ENCODE measurements at places on chromosomes 1 and 21.

GRCh38 chr1:183954496-183954895, 83.0 kb downstream of the COLGALT2 start:
- H3K4me3 ChIP-seq = no peak overlapping the region
- H3K4me1 ChIP-seq = no peaks in the 10 kb centered on the region
- H3K27ac ChIP-seq = no peak overlapping the region
- H3K27me3 ChIP-seq = no peaks in the 10 kb centered on the region

DNA sequence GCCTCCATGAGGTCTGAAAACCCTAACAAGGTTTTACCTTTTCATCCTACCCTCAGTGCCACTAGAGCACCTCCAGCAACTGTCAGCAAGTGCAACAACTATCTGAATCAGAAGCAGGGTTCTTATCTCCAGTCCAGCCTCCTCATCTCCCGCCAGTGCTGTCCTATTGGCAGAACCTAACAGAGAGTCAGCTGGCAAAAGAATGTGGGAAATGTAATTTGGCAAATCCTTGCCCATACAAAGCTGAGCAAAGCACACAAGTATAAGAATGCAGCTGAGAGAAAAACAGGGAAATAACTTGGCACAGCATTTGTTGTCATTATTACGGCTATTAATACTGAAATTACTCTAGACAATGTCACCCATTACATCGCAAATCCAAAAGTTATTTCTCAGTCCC, 124.2 kb downstream of the ATP6V1G3 start:
- no peaks in the 10 kb centered on the region for H3K4me1 ChIP-seq
- H3K27me3 ChIP-seq = no peaks in the 10 kb centered on the region
- H3K27ac ChIP-seq = no peak overlapping the region

GRCh38 chr1:75901371-75901770, 30.8 kb downstream of the ASB17 start:
- H3K27me3 ChIP-seq = no peaks in the 10 kb centered on the region
- H3K36me3 ChIP-seq = no peaks in the 10 kb centered on the region
- H3K4me1 ChIP-seq = no peaks in the 10 kb centered on the region
- no peak overlapping the region for H3K27ac ChIP-seq
- DNase-seq = no peak

DNA sequence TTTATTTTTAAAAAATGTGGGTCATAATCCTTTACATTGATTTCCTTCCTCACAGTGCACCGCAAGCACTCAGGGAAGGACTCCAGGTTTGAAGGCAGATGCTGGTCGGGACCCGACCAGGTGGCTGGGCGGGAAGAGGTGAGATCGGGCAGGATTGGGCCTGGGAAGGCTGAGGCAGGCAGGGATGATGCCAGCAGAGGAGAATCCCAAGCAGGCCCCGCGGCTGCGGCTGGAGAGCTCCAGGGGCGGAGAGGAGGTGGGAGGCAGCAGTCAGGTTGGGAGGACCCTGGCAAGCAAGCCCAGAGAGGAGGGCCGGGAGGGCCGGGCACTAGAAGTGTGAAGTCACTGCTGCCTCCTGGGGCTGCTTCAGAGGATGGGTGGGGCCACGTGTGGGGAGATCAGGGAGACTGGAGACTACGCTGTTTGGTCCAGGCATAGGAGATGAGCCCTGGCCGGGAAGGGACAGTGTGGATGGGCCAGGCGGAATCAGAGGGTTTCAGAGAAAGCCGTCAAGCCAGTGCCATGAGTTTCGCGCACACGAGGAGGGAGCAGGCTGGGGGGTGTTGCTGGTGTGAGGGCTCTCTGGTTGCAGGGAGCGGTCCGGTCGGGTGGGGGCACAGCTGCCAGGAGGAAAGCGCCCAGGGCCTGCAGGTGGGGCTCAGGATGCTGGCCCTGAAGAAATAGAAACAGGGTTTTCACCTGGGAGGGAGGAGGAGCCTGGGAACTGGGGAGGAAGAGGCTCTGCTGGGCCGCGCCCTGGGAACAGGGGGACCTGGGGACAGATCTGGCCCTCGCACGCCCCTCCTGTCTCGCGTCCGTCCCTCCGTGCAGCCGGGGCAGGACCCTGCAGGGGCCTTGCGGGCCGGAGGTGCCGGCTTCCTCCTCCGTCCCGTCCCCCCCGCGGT, 888 bp upstream of the COL18A1 start:
- H3K36me3 ChIP-seq = no peaks in the 10 kb centered on the region
- peak overlapping the region; percentile 77 for H3K27ac ChIP-seq
- H3K4me1 ChIP-seq = no peaks in the 10 kb centered on the region
- no peaks in the 10 kb centered on the region for H3K27me3 ChIP-seq
- DNase-seq = peak; percentile 92

DNA sequence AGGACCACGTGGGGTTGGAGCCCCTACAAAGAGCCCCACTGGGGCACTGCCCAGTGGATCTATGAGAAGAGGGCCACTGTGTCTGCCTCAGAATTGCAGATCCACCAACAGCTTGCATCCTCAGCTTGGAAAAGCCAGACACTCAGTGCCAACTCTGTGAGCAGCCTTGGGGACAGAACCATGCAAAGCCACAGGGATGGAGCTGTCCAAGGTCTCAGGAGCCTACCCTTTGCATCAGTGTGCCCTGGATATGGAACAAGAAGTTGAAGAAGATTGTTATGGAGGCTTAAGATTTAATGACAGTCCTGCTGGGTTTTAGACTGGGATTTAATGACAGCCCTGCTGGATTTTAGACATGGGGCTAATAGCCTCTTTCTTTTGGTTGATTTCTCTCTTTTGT, 1670.9 kb downstream of the PLA2G4A start:
- peaks cover 2% of the 10 kb centered on the region for H3K4me1 ChIP-seq
- DNase-seq = no peak
- no peaks in the 10 kb centered on the region for H3K36me3 ChIP-seq
- H3K27me3 ChIP-seq = no peaks in the 10 kb centered on the region
- no peak overlapping the region for H3K27ac ChIP-seq
- H3K4me3 ChIP-seq = no peak overlapping the region

- peaks cover 2% of the 10 kb centered on the region for H3K4me1 ChIP-seq
- H3K27ac ChIP-seq = no peak overlapping the region
- no peak for DNase-seq
Observed at GRCh38 chr1:178311164-178311563, 185.6 kb downstream of the CLEC20A start.

DNA sequence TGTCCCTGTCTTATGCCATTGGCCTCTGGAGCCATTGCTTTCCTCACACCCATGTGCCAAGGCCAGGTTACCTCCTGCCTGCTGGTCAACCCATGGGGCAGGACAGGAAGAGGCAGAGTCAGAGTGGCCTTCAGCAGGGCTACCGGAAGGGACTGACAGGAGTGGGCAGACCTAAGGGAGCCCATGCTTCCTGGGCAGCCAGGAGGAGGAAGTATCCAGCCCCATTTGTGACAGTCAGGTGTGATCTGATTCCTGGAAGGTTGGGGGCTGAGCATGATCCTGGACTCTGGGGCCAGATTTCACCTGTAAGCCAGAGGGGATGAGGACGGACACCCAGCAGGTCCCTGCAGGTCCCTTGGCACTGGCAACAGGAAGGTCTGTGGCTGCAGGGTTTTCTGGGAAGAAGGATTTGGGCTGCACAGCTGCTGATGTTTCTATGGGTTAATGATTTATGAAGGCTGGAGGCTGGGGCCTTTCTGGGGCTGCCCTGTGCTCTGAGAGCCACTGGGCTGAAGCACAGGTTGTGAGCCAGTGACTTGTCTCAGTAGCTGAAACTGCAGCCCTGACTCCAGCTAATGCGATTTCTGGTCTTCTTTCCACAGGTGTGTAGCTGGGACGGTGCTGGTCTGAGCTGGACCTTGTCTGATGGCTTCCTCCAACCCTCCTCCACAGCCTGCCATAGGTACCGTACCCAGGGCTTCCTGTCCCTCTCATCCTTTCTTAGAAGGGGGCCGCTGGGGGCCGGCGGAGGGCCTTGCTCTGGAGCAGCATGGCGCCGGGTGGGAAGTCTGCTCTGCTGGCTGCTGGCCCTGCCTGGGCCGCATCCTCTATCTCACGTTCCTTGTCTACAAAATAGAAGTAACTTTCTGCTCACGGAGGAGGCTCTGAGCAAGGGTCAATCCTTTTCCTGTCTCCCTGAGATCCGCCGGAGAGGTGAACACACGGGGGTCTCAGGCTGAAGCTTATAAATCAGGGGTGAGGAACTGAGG, 40.7 kb downstream of the ARHGEF10L start:
- H3K36me3 ChIP-seq = no peaks in the 10 kb centered on the region
- H3K27ac ChIP-seq = peak overlapping the region; percentile 78
- H3K27me3 ChIP-seq = no peaks in the 10 kb centered on the region
- DNase-seq = no peak
- no peak overlapping the region for H3K4me3 ChIP-seq
- peaks cover 6% of the 10 kb centered on the region for H3K4me1 ChIP-seq

DNA sequence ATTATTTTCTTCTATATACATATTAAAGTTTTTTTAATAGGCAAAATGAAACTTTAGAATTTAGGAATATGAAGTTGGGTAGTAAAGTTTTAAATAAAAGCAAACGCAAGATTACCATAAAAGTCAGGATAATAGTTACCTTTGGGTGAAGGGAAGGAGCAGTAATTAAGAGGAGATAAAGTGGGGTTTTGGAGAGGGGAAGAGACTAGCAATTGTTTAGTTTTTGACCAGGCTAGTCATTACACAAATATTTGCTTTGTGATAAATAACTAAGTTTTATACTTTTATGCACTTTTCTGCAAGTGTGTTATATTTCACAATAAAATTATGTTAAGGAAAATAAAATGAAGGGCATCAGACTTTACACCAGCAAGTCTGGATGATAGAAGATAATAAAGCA, 27.7 kb upstream of the GUCA2B start:
- no peak overlapping the region for H3K4me3 ChIP-seq
- no peaks in the 10 kb centered on the region for H3K4me1 ChIP-seq
- H3K27ac ChIP-seq = no peak overlapping the region

DNA sequence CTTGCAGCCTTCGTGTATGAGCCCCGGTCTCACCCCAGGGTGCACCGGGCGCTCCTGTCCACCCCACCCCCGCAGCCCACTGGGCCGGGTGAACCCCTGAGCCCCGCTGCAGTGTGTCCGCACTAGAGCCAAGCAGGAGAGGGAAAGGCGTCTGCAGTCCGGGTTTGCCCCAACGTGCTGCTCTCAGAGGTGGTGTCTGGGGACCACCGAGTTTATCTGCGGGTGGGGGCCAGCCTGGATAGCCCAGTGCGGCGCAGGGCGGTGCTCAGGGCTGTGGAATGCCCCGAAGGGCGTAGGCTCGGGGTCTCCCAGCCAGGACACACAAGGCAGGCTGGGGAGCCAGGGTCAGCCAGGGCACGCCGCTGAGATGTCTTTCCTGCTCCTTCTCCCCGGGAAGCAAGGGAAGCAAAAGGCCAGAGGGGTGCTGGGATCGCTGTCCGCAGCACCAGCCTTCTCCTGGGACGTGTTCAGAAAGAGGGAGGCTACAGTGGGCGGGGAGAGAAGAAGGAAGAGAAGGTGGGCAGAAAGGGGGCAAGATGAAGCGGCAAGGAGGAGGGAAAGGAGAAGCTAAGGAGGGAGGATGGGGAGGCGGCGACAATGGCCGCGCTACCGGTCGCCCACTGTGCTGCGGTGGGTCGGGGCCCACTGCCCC, 56.6 kb downstream of the MAB21L3 start:
- no peaks in the 10 kb centered on the region for H3K4me1 ChIP-seq
- H3K36me3 ChIP-seq = no peaks in the 10 kb centered on the region
- no peaks in the 10 kb centered on the region for H3K27me3 ChIP-seq
- no peak overlapping the region for H3K27ac ChIP-seq
- DNase-seq = no peak
- peak overlapping the region; percentile 50 for H3K4me3 ChIP-seq

DNA sequence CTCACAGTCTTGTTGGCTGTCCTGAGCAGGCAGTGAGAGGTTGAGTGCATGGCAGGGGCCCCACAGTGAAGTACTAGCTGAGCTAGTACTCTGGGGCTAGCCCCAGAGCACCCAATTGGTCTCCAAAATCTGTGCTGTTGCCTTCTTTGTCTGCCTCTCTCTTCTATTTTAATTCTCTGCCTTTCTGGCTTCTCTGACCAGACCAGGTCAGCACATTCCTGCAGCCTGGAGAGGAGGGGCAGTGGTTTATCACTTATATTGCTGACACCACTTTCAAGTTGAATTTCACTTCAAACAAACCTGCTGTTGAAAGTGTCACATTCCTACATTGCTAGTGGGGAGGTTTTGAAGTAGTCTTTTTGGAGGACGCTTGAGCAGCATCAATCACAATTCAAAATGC, 628.7 kb downstream of the PTPRU start:
- H3K4me1 ChIP-seq = no peaks in the 10 kb centered on the region
- DNase-seq = no peak
- H3K27ac ChIP-seq = no peak overlapping the region
- H3K4me3 ChIP-seq = no peak overlapping the region

GRCh38 chr1:184608581-184608980, 146.1 kb downstream of the EDEM3 start:
- no peaks in the 10 kb centered on the region for H3K27me3 ChIP-seq
- no peaks in the 10 kb centered on the region for H3K4me1 ChIP-seq
- no peak overlapping the region for H3K27ac ChIP-seq
- DNase-seq = no peak
- no peaks in the 10 kb centered on the region for H3K36me3 ChIP-seq

GRCh38 chr1:59601811-59602210, 212.9 kb upstream of the HOOK1 start:
- H3K27ac ChIP-seq = peak overlapping the region; percentile 60
- no peaks in the 10 kb centered on the region for H3K36me3 ChIP-seq
- H3K27me3 ChIP-seq = no peaks in the 10 kb centered on the region
- peaks cover 2% of the 10 kb centered on the region for H3K4me1 ChIP-seq
- no peak overlapping the region for H3K4me3 ChIP-seq

GRCh38 chr1:112769611-112770010, 54.5 kb upstream of the PPM1J start:
- no peak for DNase-seq
- H3K27ac ChIP-seq = no peak overlapping the region
- H3K27me3 ChIP-seq = no peaks in the 10 kb centered on the region
- no peaks in the 10 kb centered on the region for H3K4me1 ChIP-seq
- no peak overlapping the region for H3K4me3 ChIP-seq

DNA sequence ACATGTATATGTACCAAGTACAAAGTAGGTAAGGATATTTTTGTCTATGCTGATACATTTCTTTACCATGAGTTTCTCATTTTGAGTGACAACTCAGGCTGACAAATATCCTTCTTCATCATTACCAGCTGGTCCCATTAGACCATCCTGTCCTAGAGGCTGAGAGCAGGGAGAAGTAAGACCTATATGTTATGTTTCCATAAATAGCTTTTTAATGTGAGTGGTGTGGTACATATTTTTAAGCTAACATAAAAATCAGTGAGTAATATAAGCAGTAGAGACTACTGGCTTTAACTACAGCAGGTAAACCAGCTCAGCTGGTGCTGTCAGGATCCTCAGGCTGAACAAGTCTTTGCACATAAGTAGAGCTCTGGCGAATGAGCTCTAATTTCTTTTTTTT, 62.4 kb downstream of the CLEC20A start:
- no peak overlapping the region for H3K27ac ChIP-seq
- no peaks in the 10 kb centered on the region for H3K36me3 ChIP-seq
- H3K4me1 ChIP-seq = no peaks in the 10 kb centered on the region
- no peaks in the 10 kb centered on the region for H3K27me3 ChIP-seq
- no peak for DNase-seq
